CD4-positive, alpha-beta T cell treated with Interleukin-12 subunit alpha and Interleukin-12 subunit beta, for 1 hour (primary cell): ENCODE measurements at places on chromosomes 7 and 10.

GRCh38 chr7:35259523-35259908 is 5.6 kb upstream of the TBX20 start:
- DNase-seq, result no peak

DNA sequence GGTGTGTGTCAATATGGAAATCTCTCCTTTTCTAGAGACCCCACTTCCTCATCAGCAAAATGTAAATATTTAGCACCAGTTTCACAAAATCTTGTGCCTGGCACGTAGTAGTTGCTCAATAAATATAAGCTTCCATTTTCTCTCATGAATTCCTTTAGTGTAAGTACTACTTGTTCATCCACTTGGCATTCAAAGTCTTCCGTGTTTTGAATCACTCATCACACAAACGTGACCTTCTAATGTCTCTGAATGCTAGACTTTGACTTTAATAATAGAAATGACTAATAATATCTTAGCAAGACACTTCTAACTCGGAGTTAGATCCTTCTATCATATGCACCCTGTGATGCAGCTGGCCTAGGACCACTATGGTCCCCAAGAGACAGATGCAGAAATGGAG is 168.7 kb upstream of the ZNF32 start:
- no peak for DNase-seq

DNA sequence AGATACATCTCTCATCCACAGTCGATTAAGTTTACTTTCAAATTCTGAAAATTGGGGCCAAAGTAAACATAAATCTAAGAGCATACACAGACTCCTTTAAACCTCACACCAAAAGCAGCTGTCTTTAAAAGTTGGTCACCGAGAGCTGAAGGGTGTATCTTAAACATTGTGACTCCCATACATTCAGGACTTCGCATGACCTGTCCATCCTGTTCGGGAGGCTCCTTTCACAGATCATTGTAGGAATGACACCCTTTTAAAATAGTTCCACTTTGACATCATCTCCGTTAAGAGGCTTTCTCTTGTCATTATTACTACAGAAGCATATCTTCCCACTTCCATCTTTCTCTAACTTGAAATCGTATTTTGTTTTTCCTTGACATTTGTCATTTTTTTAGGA is 440.0 kb downstream of the DNAJB9 start:
- no peak for DNase-seq

DNA sequence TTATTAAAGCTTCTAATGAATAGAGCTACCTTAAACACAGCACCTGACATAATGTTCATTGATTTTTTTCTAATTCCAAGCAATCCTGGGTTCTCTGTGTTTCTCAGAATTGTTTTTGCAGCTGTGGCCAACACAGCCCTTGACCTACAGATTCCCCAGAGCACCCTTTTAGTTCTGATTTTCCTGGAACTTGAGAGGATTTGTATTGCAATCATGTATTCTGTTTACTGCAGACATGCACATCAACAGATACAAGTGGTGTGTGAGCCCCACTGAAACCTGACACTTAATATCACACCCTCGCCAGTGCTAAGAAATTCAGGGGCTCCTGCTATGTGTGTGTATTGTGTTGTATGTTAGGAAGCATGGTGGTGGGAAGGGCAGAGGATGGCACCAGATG is 344.2 kb upstream of the POM121L12 start:
- DNase-seq, result no peak

GRCh38 chr7:12898004-12898403 is 210.6 kb downstream of the ARL4A start:
- DNase-seq, result no peak

DNA sequence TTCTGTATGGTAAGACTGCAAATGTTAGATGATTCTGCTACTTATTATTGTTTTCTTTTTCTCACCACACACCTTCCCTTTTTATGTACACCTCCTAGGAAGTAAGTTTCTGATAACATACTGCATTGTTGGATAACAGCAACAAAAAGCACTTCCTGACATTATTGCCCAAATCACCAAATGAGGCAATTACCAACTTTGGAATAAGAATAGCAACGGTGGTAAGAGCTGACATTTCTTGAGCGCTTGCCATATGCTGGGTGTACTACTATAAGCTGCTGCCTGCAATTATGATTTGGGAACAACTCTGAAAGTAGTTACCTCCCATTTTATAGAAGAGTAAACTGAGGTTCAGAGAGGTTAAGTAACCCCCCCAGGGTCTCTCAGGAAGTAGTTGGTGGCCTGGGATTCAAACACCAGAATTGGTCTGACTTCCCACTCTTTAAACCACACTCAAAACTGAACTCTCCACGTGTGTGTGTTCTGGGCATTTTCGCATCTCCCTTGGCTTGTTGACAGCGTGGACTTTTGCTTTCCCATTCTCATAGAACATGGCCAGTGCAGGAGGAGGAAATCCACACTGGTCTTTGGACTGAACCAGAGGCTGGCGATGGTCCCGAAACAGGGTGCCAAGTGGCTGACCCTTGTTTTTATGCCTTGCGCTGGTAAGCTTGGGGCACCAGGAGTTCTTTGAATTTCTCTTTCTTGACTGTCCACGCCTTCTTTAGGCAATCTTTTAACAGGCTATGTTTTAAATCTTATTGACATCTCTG is 71.4 kb downstream of the TCF7L2 start:
- DNase-seq, result no peak

- DNase-seq, result no peak
Measured at GRCh38 chr10:1216574-1217236, 160.5 kb downstream of the WDR37 start.

GRCh38 chr10:132484922-132485321 is 52.7 kb upstream of the INPP5A start:
- no peak for DNase-seq

GRCh38 chr7:156614434-156615264 is 25.9 kb upstream of the RNF32 start:
- no peak for DNase-seq

- no peak for DNase-seq
Measured at GRCh38 chr10:96896884-96897589, 64.9 kb downstream of the LCOR start.

- no peak for DNase-seq
Measured at GRCh38 chr10:63099734-63100133, 33.4 kb upstream of the NRBF2 start.

- no peak for DNase-seq
Measured at GRCh38 chr7:134367956-134368749, 51.4 kb upstream of the SLC35B4 start.

DNA sequence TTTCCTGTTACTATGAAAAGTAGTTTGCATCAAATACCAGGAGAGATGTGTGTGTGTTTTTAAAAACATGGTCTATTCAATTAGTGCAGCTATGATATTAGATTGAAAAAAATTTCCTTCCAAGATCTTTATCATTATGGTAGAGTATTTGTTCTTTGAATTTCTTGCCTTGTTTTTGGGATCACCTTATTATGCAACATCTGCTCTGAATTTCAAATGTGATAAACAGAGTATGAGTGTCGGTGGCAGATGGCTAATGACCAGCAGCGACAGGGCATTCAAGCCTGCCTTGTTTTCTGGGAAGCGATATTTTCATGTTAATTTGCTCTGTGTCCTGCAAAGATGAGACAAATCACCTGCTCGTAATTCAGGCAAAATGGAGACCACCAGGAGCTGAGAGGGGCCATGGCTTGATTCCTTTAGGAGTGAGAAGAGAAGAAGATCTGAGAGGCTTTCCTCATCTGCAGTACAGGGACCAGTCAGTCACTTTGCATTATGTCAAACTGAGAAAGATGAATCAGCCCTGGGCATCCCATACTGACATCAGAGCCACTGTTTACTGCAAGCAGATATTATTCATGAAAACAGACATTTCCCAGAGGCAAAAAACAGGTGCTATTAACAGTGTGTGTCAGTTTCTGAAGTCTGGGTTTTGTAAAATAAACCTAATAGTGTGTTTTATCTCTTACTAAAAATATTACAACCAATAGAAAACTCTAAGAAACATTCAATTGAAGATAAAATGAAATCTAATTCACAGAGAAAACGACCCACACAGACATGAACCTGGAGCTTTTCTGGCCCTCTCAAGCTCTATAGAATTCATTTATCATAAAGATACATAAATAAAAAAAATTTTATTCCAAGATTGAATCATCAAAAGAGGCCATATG is 67.6 kb downstream of the CDK6 start:
- DNase-seq, result no peak

- no peak for DNase-seq
Measured at GRCh38 chr7:85659364-85659763, 472.5 kb upstream of the SEMA3D start.

DNA sequence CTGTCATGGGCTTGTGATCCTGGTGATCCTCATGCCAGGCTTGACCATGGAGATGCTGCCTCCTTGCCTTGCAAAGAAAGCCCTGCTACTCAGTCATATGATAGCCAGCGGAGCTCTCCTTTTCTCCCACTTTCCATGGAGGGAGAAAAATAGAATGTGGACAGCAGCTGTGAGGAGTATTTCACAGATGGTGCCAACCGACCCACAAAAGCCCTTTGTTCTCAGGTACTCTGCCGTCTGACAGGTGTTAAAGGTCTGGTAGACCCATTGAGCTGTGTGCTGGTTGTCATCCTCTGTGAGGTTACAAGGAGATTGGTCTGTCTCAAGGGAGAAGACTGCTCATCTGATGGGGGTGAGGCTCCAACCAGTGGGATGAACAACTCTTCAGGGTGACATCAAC is 29.5 kb upstream of the COBL start:
- DNase-seq, result no peak

DNA sequence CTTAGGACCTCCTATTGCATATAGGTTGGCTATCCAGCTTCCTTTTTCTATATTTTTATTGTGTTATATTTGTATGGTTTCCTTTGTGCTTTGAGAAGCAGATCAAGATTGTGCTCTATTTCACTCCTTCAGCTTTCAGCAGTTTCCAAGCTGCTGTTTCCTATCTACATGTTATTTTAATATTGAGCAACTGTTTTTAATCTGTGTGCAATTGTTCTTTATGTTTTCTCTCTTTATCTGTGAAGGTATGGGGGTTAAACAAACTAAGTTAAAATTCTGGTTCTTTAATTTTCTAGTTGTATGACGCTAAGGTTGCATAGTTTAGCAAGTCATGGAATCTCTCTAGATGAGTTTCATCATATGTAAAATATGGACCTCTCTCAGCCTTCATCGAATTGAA is 251.0 kb downstream of the GPR158 start:
- no peak for DNase-seq

- no peak for DNase-seq
Measured at GRCh38 chr7:118245267-118246040, 20.9 kb downstream of the ANKRD7 start.

- DNase-seq, result no peak
Measured at GRCh38 chr10:77666821-77667220, 29.2 kb upstream of the KCNMA1 start.

DNA sequence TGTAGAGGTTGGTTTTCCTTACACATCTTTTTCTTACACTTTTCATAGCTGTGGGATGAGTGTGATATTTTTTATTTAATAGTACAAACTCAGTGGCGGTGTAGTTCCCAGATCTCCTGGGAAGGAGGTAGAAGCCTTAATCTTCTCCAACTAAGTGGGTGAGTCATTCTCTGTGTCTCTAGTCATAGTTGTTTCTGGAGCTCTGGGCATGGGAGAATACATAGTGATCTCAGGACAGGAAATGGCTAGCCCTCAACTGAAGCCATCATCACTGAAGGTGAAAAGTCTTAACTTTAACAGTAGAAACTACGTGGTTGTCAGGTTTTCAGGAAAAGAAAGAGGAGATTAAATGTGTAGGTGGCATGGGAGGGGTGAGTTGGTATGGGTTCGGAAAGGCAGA is 319.4 kb upstream of the FZD8 start:
- no peak for DNase-seq

DNA sequence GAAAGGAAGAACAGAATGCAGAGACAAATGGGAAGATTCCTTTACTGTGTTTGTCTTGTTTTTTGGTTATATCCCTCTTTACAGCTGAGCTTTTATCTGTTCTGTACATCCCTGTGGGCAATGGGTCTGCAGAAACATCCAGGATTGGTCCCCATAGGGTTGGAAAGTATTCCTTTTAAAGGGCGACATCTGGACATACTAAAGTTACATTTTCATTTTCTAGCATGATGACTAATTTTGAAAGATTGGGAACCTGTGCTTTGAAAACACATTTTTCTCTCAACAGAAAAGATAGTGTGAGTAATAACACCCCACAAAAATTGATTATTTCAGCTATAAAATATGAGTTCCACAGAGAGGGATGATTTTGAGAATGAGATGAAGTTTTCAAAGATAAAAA is 435.8 kb downstream of the GPAM start:
- DNase-seq, result no peak

- DNase-seq, result no peak
Measured at GRCh38 chr10:89207801-89208551, 859 bp upstream of the CH25H start.

- no peak for DNase-seq
Measured at GRCh38 chr10:74910241-74910975, 84.0 kb downstream of the KAT6B start.

DNA sequence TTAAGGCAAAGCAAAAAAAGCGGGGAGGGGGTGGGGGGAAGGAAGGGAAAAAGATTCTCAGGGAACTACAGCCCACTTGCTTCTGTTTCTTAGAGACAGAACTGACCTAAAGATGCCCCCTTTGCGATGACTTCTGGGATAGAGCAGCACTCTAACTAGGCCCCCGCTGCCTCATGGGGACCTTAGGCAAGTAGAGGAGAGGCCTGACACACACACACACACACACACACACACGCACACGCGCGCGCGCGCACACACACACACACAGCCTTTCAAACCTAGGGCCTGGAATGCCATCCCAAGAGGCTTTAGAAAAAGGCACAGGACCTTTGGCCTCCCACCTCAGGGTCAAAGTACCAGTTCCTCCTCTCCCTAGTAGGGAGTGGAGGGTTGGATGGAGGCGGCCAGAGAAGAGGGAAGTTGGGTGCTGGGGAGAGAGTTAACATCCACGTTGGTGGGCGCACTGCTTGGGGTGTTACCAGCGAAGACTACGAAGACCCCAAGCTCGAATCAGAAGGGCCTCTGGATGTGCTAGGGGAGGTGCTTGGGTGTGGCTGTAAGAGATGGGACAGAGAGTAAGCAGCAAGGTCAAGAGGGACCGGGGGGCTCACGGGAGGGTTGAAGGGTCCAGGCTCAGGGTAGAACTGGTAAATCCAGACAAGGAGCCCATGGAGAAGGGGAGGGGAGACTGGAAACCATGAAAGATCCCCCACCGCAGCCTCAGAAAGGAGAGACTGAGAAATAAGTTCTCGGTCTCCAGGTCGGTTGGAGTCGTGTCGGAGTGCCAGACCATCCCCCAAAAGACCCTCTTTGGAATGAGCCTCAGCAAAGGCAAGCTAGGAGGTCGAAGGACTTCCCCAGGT is 1.2 kb upstream of the COL1A2 start:
- DNase-seq, result no peak
